ENCODE measurements at places on chromosomes 2 and 18. TPM values are rescaled to one million over a fixed set of nuclear protein-coding genes. Genes with fewer than 3 reads are reported as not detected.

TSGA10 gene
- total RNA-seq, result 3.4 TPM

HOXD12 gene
- total RNA-seq, result not detected

ALPI gene
- total RNA-seq, result not detected

DNAJC5G gene
- not detected for total RNA-seq

TNFRSF11A gene
- 0.09 TPM for total RNA-seq

SERPINB11 gene
- not detected for total RNA-seq

KCNG2 gene
- total RNA-seq, result 4.7 TPM

CYP26B1 gene
- total RNA-seq, result 0.14 TPM

OTOS gene
- not detected for total RNA-seq

ANKRD23 gene
- 1.00 TPM for total RNA-seq

PLCL1 gene
- 1.1 TPM for total RNA-seq

OSR1 gene
- 36.5 TPM for total RNA-seq

IL1A gene
- 2.3 TPM for total RNA-seq

IL36RN gene
- 0.09 TPM for total RNA-seq

TCF23 gene
- not detected for total RNA-seq

PLB1 gene
- 1.4 TPM for total RNA-seq

CRYGA gene
- total RNA-seq, result not detected

CAPG gene
- 121 TPM for total RNA-seq

IL1RL1 gene
- 0.14 TPM for total RNA-seq

CPLX4 gene
- total RNA-seq, result not detected

ST8SIA3 gene
- total RNA-seq, result not detected

ADD2 gene
- 0.37 TPM for total RNA-seq

SPRED2 gene
- total RNA-seq, result 6.0 TPM

CHRND gene
- total RNA-seq, result not detected

RIT2 gene
- not detected for total RNA-seq

VIT gene
- total RNA-seq, result 2.0 TPM

DUSP2 gene
- total RNA-seq, result 0.28 TPM

SPHKAP gene
- total RNA-seq, result under 0.01 TPM

DYNAP gene
- not detected for total RNA-seq

TMEM17 gene
- 1.8 TPM for total RNA-seq

COLEC12 gene
- 79.5 TPM for total RNA-seq

FTCDNL1 gene
- 1.00 TPM for total RNA-seq

RIF1 gene
- total RNA-seq, result 23.8 TPM

NEUROD1 gene
- total RNA-seq, result not detected

SCYGR4 gene
- total RNA-seq, result not detected

NOSTRIN gene
- 0.09 TPM for total RNA-seq

NEU2 gene
- total RNA-seq, result not detected

IL1RL2 gene
- 1.5 TPM for total RNA-seq

ALK gene
- total RNA-seq, result under 0.01 TPM

ARHGAP25 gene
- total RNA-seq, result 0.14 TPM

GPBAR1 gene
- 0.37 TPM for total RNA-seq

CHRNG gene
- not detected for total RNA-seq

SEMA4F gene
- total RNA-seq, result 4.1 TPM

PTPRM gene
- 72.0 TPM for total RNA-seq

DNMT3A gene
- 13.5 TPM for total RNA-seq

KCNF1 gene
- total RNA-seq, result 0.14 TPM

NOP58 gene
- 41.9 TPM for total RNA-seq

SLC16A14 gene
- 4.1 TPM for total RNA-seq

ZSWIM2 gene
- 0.09 TPM for total RNA-seq

C1QL2 gene
- not detected for total RNA-seq

GCKR gene
- total RNA-seq, result 0.14 TPM
